ENCODE measurements at places on chromosomes 5 and 9.

GRCh38 chr9:95268681-95269080, 48.8 kb downstream of the FANCC start:
- DNase-seq: peak; percentile 51

DNA sequence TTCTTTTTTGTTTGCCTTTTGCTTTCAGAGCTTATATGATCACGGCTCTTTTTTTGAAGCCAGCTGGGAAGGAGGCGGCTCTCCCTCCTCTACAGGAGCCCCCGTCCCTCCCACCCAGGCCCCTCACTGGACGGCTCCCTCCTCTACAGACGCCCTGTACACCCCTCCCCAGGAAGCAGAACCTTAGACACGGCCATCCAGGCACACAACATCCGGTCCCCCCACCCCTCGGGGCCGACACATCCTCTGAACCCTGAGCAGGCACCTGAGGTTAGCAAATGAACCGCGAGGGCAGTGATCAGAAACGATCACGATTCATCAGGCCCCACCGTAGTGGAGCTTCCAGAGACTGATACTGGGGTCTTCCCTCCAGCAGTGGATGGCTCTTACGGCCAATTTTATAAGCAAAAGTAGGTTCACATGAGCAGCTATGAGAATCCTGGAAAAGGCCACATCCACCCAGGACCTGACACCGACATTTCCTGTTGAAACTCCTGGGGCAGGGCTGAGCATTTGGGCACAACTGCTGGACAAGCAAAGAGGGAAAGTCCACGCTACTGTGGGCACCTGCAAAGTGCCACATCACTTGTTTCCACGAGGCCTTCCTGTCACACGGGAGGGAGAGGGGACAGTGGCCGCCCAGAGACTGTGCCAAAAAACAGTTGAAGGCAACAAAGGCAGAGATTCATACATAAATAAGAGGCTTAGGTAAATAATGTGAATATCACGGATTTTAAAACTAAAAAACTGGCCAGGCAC, 78.9 kb downstream of the SEMA4D start:
- no peak for DNase-seq

DNA sequence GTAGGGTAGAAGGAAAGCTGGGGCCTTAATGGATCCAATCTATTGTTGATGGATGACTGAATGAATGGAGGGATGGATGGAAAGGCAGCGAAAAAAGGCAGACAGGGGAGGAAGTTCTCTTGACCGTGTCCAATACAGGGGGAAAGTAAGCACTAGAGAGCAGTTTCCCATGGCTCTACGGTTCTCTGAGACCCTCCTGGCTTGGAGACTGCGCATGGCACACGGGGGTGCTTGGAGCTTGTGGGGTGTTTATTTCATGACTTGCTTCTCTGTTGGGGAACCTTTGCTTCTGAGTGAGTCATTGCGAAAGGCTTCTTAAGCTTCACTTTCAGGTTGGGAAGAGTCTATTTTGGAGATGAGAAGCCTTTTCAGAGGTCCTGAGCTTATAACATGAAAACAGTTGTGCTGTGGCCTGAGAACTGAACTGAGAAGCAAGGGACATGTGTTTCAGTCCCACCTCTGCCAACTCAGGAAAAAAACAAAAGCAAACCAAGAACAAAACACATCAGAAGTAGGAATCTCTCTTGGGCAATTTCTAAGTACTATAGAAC, 12.8 kb upstream of the TEX48 start:
- no peak for DNase-seq

DNA sequence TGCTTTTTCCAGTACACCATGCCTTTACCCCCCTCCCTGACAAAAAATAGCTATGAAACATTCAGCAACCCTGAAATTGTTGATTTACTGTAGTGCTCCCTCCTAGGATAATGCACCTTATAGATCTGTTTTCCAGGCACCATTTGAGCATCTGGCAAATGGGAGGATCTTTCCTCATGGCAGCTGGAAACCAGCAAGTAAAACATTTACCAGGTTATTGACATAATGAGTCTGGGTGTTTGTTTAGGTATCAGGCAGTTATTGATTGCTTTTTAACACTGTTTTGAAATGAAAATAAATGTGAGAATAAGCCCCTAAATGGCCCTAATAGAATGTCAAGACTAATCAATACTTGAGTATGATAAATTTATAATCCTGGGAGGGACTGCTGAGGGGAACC, 57.3 kb upstream of the KLF4 start:
- DNase-seq: no peak

DNA sequence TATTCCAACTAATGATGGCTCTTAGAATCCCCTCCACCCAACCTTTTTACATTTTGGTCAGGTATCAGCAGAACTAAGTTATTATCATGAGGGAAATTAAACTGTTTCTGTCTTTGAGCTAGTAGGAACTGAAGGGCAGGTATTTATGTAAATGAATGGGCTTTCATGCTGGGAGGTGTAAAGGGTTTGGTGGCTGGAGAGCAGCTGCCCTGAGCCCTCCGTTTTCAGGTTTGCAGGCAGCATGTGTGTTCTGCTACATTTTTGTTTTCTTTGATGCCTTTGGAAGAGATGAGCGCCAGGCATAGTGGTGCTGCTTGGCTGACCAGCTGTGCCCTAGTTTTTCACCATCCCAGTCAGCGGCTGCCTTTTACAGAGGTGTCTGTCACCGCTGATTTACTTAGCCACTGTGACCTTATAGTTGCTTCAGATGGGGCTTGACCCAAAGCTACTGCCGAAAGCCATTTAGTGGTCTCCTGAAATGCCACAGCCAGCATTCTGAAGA, 231.9 kb downstream of the MAST4 start:
- no peak for DNase-seq

DNA sequence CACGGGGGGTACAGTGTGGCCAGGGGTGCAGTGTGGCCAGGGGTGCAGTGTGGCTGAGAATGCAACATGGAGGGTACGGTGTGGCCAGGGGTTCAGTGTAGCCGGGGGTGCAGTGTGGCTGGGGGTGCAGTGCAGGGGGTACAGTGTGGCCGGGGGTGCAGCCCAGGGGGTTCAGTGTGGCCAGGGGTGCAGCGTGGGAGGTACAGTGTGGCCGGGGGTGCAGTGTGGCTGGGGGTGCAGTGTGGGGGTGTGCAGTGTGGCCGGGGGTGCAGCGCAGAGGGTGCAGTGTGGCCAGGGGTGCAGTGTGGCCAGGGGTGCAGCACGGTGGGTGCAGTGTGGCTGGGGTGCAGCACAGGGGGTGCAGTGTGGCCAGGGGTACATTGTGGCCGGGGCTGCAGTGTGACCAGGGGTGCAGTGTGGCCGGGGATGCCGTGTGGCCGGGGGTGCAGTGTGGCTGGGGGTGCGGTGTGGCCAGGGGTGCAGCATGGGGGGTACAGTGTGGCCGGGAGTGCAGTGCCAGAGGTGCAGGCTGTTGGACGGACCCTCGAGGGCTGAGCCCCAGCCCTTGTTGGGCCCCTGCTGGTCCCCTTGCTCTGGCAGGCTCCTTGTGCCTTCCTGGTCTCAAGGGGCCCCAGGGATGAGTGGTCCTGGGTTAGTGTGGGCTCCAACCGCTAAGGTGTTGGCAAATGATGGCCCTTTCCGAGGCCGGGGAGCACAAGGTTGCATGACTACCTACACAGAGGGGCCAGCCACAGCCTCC, 17.9 kb downstream of the TPPP start:
- no peak for DNase-seq

DNA sequence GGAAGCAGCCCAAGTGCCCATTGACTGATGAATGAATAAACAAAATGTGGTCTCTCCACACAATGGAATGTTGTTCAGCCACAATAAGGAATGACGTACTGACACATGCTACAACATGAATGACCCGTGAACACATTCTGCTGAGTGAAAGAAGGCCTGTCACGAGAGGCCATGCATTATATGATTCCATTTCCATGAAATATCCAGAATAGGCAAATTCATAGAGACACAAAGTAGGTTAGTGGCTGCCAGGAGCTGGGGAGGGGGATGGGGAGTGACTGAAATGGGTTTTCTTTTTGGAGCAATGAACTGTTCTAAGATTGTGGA, 41.4 kb downstream of the BICD2 start:
- no peak for DNase-seq

DNA sequence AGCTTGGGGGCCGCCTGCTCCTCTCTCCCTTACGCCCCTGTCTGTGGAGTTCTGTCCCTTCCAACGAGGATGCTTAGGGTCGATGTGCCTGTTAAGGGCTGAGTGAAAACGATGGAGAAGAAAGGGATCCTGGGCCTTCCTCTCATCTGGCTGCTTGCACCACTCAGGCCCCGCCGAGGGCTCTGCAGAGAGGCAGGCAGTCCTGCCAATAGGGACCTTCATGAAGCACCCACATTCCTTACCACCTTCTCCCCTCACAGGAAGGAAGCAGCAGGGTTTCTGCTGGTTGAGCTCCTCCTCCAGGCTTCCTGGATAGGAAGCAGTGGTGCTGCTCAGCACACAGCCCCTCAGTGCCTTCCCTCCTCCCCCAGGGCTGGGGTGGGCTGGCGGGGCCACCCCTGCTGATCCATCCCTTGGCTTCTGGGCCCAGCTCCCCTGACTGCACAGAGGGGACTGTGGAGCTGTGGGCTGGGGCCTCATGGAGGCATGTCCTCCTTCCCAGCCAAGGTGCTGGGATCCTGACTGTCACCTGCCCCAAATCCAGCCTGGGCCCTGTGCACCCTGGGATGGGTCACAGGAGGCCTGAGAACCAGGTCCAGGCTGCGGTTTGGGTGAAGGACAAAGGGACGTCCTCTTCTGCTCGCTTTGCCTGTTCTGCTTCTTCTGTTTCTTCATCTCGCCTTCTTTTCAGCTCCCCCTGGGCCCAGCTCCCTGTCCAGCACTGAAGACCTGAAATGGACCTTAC, 50.5 kb downstream of the AHRR start:
- no peak for DNase-seq

GRCh38 chr9:99516657-99517049, 294.6 kb downstream of the SEC61B start:
- no peak for DNase-seq

GRCh38 chr9:107648153-107648715, 158.7 kb upstream of the KLF4 start:
- DNase-seq: no peak

DNA sequence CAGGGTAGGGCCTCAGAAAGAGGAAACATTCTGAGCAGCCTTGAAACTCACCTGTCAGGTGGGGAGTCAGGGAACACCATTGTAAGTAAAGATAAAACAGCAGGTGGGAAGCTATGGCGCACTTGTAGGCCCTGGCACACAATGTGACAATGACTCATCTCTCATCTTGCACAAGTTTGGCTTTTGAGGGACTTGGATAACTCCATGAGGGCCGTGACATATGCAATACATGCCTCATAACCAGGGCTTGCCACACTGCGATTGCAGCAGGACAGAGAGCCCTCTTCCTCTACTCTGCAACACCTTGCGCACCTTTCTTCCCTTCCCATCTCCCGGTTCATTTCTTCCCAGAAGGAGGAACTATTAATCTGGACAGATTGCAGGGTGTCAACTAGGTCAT, 144.9 kb downstream of the CEP120 start:
- no peak for DNase-seq

DNA sequence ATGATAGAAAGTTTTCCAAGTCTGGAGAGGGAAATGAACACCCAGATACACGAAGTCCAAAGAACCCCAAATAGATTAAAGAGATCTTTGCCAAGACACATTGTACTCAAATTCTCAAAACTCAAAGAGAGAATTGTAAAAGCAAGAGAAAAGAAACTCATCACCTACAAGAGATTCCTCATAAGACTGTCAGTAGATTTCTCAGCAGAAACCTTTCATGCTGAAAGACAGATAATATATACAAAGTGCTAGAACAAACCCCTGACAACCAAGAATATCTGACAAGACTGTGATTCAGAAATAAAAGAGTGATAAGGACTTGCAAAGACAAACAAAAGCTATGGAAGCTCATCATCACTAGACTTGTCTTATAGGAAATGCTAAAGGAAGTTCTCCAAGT, 326.7 kb upstream of the ZNF608 start:
- DNase-seq: no peak

DNA sequence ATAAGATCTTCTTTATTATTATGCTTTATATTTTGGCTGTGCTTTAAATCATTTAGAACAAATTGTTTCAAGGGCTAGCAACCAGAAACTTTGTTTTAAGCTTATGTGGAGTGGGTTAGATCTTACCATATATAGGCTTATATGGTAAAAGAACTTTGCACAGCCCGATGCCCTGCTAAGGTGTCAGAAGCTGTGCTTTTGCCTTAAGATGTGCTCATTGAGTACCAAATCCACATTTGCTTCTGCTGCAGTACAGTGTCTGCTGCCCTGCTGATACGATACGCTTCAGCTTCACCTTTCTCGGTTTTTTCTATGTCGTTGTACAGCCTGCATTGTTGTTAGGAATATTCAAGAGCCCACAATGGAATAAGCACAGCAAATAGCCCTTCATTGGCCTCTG, 34.8 kb downstream of the CD180 start:
- no peak for DNase-seq

GRCh38 chr9:121307976-121308375, 40.0 kb downstream of the GSN start:
- DNase-seq: no peak

DNA sequence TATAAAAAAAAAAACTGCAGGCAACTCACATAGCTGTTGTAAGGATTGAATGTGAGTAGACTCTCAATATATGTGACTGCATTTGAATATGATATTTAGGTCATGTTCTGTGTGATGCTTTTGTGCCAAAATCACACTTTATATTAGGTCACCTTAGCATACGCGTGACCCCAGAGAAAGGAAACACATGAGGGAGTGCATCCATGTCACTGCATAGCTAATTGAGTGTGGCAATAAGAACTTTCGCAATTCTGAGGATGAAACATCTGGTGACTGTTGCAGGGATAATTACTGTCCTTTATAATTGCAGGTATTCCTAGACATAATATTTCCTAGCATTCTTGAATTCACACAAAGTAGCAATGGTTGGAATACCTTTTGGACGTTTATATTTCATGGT, 459.5 kb upstream of the KLF4 start:
- DNase-seq: no peak

DNA sequence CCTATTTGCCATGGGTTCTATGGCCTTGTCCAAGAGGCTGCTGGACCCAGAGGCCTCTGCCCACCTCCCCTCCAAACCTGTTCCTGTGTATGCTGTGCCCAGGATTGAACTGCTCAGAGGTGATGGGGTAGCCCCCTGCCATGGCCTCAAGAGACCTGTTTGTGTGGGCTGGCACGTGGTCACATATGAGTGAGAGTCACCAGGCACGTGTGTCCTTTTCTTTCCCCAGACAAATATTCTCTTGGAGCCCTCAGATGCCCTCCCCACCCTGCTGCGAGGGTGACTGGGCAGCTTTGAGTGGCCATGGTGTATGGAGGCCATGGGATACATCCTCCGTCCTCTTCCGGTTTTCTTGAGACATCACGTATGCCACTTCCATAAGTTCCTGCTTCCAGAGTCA, 10.9 kb upstream of the TCOF1 start:
- no peak for DNase-seq

DNA sequence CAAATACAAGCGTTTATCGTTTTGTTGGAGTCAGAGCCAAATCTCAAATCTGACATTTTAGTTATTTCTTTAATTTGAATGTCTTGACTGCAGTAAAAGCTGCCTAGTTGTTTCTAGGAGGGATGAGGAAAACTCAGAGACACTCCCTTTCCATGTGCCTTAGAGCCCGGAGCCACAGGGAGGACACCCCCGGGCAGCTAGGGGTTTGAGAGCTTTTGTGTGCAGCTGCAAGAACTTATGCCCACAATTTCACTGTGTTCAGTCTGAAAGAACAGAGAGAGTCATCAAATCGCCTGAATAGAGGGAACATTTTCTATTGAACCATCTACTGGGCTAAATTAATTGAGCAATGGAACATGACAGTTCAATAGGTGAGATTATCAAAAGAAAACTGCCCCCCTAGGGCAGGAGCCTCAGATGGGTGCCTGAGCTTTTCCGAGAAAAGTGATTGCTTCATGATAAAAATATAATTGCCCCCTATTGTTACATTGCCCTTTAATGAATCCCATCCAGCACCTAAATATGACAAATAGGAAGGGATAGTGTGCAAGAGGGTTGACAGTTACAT, 709.3 kb upstream of the RGMB start:
- DNase-seq: no peak
